ENCODE measurements at places on chromosomes 1 and 21. TPM values are rescaled to one million over a fixed set of nuclear protein-coding genes. Genes with fewer than 3 reads are reported as not detected.

The ZMYM4 gene
- 30.7 TPM for total RNA-seq

The DENND2C gene
- total RNA-seq = 1.2 TPM

The ALPL gene
- 1.7 TPM for total RNA-seq

The GCSAML gene
- not detected for total RNA-seq

The RUNX1 gene
- total RNA-seq = 23.8 TPM

The AADACL4 gene
- total RNA-seq = not detected

The BRINP2 gene
- total RNA-seq = 0.39 TPM

The GNAT2 gene
- not detected for total RNA-seq

The CADM3 gene
- 2.2 TPM for total RNA-seq

The C21orf91 gene
- total RNA-seq = 5.7 TPM

The LPAR3 gene
- 1.9 TPM for total RNA-seq

The GPR3 gene
- 2.8 TPM for total RNA-seq

The RNU1-1 gene
- total RNA-seq = under 0.01 TPM

The TMEM35B gene
- 62.1 TPM for total RNA-seq

The TMEM125 gene
- total RNA-seq = not detected

The SPATA1 gene
- total RNA-seq = under 0.01 TPM

The CYP4A11 gene
- total RNA-seq = not detected

The AMY2A gene
- not detected for total RNA-seq

The SSX2IP gene
- 5.9 TPM for total RNA-seq

All from epithelial cell of alveolus of lung (primary cell).